Kidney (tissue), 22 donors: ENCODE measurements at places on chromosomes 7 and 10.
A peak's percentile ranks its signal among the peaks of the same experiment; 100 is the strongest.

DNA sequence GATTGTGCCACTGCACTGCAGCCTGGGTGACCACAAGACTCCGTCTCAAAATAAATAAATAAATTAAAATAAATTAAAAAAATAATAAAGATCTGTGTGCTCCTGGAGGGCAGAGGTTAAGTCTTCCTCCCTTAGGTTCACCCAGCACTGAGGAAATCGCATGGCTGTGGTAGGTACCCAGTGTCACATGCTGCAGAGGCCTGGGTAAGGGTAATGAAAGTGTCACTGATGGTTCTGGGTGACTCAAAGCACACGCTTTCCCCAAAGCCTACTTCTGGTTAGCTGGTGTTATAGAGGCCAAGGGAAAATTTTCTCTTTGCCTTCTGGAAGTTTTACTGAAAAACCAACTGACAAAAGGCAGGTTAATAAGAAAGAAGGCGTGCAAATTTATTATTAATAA, 88.8 kb upstream of the ITGB1 start:
- DNase-seq = no peak

- DNase-seq = no peak
These were observed 93.1 kb downstream of the JCAD start for GRCh38 chr10:29966269-29966668.

DNA sequence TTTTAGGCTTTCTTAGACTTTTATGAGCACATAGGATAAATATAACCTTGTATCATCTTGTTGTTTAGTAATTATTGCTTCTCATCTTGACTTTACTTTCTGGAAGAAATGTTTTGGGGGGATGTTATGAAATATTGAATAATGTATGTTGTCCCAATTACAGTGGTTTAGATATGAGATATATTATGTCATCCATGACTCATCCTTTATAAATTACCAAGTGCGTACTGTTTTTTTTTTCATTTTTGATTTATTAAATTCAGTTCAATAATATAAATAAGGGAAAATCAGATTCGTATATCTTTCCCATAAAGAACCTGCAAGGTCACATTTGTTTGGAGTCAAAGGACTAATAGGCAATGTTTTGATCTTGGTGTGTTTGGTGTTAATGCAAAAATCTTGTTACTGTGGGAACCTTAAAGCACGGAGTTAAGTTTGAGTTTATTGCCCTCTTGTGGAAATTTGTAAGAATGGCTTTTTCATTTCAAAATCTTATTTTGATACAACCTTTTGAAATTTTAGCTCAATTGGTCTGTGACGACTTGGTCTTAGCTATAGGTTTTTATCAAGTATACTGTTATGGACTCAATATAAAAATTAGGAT, 108.6 kb downstream of the SRI start:
- DNase-seq = no peak

DNA sequence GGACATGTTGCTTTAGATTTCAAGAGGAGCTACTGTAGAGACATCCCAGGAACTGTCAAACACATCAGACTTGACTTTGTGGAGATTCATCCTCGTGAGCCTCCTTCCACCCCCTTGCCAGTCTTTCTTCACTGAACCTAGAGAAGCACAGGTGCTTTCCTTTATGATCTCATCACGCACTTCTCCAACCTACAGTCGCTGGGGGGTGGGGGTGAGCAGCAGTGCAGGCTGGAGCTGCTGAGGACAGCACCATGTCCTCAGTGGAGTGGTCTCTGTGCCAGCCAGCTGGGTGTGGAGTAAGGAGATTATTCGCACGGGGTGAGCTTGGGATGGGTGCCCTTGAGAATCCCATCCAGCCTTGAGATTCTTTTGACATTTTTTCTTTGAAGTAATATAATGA, 88.1 kb downstream of the VOPP1 start:
- no peak for DNase-seq

DNA sequence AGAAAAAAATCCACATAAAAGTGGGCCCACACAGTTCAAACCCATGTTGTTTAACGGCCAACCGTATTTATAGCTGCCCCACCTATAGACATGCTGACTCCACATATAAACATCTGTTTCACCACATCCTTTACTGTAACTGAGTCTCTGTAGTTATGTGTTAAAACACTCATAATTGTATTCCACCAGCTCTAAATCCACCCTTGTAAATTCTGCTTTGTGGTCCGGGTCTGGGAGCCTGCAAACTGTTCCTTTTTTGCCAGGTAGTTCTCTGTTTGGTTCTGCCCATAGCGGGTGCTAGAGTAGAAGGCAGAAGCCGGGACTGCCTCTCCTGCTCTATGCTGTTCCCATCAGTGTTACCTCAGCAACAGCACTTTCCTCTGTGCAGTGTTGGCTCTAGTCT, 20.2 kb upstream of the FHIP2A start:
- DNase-seq = no peak

DNA sequence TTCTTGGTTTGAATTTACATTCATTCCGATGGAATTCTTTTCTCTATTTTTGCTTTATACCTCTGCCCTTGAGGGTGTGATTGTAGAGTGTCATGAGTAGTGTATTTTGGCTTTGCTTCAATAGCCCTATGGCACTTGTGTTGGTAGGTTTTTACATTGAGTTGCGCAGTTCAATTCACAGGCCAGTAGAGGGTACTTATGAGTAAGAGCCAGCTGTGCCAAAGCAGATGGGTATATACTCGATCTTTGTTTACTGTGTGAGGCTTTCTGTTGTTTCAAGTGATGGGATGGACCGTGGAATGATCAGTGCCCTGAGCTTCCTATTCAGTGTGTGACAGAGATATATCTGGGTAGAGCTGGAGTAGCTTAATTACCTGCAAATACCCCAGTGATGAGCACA, 4.3 kb upstream of the AKR1C3 start:
- DNase-seq = no peak

- peak; percentile 72 for DNase-seq
These were observed 35.2 kb upstream of the EBLN1 start for GRCh38 chr10:22252801-22253579.

GRCh38 chr7:50795253-50795652, 12.6 kb upstream of the GRB10 start:
- no peak for DNase-seq

- DNase-seq = no peak
These were observed 12.1 kb downstream of the RPEL1 start for GRCh38 chr10:103257812-103258211.

DNA sequence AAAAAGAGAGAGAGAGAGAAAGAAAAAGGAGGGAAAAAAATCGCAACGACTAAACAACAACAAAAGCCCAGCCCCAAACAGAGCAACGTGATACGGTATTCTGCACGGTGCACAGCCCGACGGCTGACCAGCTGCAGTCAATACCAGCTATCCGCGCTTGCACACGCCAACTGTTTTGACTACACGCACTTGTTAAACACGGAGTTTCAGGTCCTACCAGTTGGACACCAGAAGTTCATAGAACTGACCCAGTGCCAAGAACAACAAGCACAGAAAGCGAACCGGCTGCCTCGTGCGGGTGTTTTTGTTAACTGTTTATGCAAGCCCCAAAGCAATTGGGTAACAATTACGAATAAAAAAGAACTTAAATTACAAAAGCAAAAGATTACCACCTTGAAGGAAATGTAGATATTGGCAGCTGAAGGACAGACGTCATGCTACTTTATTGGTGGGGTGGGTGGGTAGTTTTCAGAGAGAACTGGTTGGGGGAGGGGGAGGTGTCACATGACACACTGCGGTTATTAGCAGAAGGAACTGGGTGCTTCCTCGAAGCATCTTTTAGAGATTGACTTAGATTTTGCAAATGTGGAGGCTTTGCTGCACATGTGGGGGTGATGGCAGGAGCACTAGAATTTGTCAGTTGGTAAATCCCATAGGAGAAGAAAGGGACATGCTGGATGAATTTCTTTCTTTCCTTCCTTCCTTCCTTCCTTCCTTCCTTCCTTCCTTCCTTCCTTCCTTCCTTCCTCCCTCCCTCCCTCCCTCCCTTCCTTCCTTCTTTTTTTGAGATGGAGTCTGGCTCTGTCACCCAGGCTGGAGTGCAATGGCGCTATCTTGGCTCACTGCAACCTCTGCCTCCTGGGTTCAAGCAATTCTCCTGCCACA, 110.6 kb upstream of the EFCAB10 start:
- DNase-seq = peak; percentile 90

DNA sequence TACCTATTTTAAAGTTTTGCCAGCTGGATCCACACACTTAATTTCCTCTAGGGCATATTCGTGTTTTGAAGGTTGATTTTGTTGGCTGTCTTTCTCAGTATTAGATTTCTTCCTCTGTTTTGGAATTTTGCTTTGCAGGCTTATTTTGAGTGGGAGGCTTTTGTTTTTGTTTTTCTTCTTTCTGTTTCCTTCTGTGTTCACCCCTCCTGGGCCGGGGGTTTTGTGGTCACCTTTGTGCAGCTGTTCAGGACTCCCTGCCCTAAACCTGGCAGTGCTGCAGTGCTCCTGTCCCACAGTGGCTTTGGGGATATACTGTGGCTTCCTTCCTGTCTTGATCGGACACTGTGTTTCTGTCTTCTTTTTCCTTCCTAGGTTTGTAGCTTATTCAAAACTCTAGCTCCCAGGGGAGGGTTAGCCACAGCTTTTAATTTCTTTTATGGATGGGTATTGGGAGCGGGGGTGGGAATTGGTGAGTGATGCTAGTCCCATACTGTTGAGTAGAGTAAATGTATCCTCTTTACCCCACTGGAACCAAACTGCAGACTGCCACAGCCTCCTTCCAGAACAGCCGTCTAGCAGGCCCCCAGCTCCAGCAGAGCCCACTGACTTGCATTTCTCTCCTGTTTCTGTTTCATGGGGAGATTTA, 228.7 kb upstream of the FZD8 start:
- DNase-seq = no peak
